ENCODE measurements at places on chromosomes 3 and 15.

GRCh38 chr3:46868287-46868686 lies 5.0 kb upstream of the MYL3 start:
- DNase-seq = no peak

DNA sequence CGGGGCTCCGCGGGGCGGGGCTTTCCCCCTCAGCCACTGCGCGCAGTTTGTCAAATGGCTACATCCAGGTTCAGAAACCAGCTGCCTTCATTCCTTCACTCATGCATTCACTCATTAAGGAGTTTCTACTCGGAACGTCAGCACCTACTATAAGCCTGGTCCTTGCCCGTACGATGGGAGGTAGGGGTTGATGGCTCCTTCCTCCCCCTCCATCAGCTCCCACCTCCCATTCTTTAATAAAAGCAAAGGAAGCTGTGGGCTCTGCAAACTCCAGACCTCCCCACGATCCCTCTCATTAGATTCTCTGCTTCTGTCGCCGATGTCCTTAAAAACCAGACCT lies 267 bp upstream of the CFAP92 start:
- DNase-seq = no peak

DNA sequence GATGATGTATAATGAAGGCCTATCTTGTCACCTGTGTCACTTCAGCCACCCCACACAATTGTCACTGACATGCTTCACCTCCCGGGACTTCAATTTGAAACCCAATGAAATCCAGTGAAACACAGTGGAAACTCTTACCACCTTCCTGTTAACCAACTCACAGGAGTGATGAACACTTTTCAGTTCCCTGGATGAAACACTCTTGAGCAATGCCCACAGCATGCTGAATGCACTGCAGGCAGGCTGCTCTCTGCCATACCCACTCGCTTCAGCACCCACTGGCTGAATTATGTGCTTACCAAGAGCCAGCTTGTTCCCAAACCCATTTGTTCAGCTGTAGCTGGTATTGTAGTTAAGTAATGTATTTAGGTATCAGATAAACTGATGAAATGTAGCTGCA lies 47.0 kb downstream of the MAP2K1 start:
- no peak for DNase-seq

DNA sequence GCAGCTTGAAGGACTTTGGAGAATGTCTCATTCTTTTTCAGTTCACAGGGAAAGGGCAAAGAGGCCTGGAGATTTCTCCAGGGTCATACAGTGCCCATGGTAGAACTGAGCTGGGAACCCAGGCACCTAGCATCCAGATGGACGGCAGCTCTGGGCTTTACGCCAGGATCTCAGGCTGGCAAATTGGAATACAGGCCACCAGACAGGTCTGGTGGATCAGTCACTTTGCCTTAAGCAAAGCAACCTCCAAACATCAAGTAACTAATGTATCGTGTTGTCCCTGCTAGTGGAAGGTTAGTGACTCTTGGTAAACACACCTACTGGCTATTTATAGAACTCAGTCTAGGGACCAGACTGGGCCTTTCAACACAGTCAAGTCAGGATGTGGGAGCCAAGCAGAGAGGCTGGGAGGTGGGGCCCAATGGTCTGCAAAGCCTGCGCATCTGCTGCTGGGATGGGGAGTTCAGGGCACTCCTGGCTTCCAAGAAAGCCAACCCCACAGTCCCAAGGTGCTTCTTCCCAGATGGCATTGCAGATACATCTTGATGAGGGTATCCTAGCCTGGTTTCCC lies 30.2 kb downstream of the RPLP1 start:
- DNase-seq = no peak

- no peak for DNase-seq
Measured at GRCh38 chr3:76694063-76694462, 345.8 kb upstream of the ROBO2 start.

DNA sequence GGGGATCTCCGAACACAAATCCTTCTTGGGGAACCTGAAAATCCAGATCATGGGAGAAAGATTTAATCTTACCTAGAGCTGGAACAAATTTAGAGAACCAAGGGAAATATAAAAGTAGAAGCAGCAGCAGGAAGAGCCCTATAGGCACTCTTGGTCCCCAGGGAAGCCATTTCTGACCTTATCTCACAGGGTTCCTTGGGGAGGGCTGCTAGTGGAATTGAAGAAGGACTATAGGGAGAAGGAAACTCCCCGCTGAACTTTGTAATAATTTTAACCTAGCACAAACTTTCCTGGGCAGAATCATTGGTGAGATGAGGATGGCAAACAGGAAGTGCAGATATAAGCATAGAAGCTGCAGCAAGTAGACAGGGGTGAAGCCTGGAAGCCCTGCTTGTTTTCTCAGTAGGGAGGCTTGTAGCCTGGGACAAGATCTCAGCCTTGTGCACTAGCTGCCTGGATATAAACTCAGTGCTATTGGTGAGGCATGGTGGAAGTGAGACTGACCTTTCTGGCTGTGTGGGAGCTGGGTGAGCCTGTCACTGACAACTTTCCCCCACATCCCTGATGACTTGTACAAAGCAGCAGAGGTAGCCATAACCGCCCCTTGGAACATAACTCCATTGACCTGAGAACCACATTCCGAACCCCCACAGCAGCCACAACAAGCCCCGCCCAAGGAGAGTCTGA lies 343.0 kb upstream of the TGFBR2 start:
- no peak for DNase-seq

DNA sequence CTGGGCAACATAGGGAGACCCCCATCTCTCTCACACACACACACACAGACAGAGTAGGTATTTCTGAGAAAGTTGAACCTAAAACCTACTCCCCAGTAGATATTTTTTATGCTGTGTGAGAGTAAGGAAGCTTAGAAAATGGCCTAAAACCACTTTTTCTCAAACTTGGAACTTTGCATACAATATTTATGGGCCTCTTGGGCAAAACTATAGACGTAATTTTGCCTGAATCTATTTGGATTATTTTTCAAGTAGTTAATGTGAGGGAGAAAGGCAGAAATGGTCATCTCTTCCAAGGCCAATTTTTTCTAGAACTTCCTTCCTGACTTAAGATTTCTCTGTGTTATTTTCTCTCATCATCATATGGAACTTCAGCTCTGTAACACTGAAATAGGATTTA lies 81.7 kb downstream of the ZNF609 start:
- DNase-seq = no peak

GRCh38 chr3:22922317-22922716 lies 280.8 kb upstream of the UBE2E2 start:
- no peak for DNase-seq

- no peak for DNase-seq
Measured at GRCh38 chr3:118057086-118057485, 977.6 kb downstream of the IGSF11 start.

- DNase-seq = no peak
Measured at GRCh38 chr15:33701304-33701696, 267.0 kb upstream of the CHRM5 start.

GRCh38 chr3:189845069-189845468 lies 213.9 kb downstream of the TP63 start:
- no peak for DNase-seq

DNA sequence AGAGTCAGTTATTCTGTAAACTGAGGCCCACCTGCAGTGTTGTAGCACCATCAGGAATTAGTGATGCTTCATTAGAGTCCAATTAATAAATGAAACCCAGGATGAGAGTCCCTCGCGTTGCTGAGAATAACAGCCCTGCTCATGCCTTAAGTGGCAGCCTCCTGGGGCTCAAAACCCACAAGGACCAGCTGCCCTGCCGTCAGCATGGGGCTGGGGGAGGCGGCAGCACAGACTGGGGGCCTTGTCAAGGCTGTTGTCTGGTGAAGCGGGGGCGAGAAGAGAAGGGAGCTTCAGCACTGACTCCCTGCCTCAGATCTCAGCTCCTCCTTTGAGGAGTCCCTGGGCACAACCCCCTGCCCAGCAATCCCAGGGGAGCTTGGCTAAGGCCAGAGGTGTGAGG lies 21.0 kb downstream of the CCDC33 start:
- no peak for DNase-seq

DNA sequence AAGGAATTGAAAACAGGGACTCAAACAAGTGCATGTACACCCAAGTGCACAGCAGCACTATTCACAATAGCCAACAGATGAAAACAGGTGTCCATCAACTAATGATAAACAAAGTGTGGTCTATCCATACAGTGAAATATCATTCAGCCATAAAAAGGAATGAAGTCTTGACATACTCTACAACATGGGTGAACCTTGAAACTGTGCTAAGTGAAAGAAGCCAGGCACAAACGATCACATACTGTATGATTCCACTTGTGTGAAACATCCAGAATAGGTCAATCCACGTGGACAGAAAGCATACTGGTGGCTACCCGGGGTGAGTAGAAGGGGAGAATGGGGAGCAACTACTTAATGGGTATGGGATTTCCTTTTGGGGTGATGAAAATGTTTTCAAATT lies 29.6 kb upstream of the PLXND1 start:
- no peak for DNase-seq

Data from trophoblast cell (in vitro differentiated cells and primary cell).